ENCODE measurements at places on chromosomes 11 and 22. TPM values are rescaled to one million over a fixed set of nuclear protein-coding genes. Genes with fewer than 3 reads are reported as not detected.
A peak's percentile ranks its signal among the peaks of the same experiment; 100 is the strongest.

The ATG16L2 gene
- 135 TPM for total RNA-seq

The CCDC81 gene
- 0.53 TPM for total RNA-seq

The MS4A15 gene
- total RNA-seq = not detected

DNA sequence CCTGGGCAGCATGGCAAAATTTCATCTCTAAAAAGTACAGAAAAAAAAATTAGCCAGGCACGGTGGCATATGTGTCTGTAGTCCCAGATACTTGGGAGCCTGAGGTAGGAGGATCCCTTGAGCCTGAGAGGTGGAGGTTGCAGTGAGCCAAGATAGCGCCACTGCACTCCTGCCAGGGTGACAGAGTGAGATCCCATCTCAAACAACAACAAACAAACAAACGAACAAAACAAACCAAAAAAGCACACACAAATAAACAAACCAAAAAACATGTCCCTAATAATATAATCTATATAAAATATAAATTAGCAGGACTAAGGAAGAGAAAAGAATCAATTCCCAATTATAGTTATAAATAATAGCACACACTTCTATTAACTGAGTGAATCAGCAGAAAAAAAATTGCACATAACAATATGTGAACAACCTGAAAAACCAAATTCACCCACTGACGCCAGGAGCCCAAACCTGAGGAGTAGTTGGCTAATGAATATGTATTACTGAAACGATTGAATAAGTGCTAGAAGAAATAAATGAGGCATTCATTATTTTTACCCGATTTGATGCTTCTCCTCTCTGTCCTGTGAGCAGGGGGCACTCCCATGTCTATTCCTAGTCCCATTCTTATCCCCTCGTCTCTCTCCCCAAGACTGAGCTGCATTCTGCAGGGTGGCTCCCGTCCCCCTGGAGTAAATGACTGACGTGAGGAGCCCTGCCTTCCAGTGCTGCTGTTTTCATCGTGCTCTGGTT, 108.2 kb upstream of the TOP3B start:
- DNase-seq = no peak

DNA sequence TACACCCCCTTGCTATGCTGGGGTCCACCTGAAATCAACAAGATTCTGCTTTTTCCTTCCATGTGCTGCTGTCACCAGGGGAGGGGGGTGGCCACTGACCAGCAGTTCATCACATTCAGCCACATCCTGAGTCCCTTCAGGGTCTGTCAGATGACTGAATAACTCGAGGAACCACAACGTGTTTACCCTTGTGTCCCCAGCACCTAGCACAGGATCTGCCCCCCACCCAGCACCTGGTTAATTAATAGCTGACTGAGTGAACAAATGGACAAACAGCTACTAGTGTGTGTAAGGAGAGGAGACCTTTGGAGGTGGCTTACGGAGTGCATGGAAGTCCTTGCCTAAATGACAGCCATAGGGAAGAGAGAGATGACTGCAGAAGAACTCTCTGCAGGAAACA, 119.5 kb upstream of the NCAM1 start:
- no peak for DNase-seq

DNA sequence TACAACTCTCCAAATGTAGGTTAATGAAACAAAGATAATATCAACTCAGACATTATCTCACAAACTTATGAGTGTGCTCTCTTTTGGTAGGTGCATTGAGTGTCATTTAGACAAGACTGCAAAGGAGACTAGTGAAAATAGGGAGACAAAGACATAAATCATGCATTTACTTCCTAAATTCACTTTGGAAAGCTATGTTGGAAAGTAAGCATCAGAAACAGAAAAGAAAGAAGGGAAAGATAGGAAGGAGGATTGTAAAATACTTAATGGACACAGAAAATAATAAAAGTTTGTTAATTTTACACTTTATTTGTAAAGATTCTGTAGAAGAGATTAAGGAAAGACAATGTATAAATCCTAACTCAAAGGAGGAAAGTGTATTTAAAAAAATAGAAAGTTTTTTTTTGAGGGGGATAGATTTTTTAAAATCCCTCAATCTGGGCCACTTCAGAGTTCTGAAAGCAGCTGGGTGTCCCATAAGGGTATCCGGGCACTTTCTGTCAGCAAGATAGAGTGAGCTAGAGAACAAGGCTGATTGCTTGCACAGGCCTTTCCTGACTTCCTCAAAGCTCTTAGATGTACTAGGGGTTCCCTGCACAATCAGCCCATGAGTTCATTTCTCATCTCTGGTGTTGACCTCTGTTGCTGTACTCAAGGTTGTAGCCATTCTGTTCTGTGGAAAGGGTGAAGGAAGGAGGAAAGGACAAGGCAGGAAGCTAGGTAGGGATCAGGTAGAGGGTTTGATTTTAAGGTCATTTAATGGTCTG, 22.4 kb upstream of the RDX start:
- DNase-seq = no peak

DNA sequence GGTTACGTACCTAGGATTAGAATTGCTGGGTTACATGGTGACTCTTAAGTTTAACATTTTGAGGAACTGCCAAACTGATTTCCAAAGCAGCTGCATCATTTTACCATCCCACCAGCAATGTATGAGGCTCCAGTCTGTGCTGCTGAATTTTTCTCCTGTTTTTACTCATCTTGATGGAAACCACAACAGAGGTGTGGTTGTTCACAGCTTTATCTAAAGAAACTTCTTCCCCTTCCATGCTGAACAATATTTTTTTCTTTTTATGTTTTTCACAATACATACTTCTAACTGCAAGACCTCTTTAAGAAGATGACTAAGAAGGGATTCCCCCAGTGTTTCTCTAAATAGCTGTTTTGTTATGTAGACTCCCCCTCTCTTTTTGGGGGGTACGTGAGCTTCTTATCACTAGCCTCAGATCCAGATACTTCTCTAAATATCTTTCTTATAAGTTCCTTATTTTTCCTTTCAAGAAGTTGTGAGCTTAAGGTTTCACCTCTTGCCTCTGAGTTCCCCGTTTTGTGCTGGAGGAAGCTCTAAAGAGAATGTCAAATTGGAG, 24.0 kb downstream of the TCP11L1 start:
- DNase-seq = no peak

DNA sequence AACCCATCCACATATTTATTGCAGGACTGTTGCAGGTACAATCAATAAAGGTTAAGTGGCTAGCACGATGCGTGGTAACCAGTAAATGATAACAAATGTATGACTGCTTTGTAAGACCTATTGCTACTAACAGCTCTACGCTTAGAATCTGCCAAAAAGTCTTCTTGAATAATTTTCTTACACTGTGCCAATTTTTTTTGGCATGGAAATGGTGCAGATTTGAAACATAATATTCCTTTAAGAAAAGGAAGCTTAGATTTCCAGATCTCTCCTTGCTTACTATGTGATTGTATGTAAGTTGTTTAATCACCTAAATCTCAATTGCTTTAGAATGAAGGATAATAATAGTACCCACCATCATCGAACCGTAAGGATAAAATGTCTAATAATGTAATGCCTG, 192.0 kb downstream of the LRRC4C start:
- no peak for DNase-seq

- DNase-seq = peak; percentile 76
These were observed at the start of gene GRK3 for GRCh38 chr22:25564320-25564978. GRK3 (plus strand) TSS chr22:25564675; CDS start chr22:25565041, 366 bp downstream.

- DNase-seq = peak; percentile 23
These were observed 789 bp downstream of the SIK2 start for GRCh38 chr11:111602865-111603610.

DNA sequence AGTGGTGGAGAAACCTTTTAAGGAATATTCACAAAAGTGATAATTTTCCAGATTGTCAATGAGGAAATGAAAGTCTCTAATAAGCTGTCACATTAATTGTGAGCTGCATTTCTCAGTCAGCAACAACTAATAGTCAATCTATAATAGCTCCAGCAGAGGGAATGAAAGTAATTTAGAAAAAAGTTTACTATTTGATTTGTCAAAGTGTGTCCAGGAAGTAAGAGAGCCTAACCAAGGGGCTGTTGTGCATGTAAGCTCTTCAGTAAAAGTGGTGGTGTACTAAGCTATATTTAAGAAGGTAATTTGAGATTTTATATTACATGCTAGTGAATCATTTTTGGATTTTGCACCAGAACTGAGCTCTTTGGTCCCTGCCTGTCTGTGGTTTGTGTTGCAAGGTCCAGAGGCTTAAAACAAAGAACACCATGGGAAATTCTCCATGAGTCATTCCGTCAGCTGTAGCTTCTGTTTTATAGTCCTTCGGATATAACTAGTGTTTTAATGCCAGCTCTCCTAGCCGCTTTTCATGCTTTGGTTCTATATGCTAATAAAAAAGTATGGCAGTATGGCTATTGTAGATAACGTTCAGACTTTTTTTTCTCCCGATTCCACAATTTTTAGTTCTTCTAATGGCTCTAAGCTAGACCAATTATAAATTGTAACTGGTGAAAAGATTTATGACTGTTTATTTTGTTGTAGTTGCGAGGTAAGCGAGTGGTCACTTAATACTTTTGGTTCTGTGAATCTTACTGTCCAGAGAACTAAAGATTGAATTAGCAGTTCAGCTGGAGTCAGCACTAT, 64.6 kb downstream of the ARHGEF12 start:
- no peak for DNase-seq

- no peak for DNase-seq
These were observed 167.2 kb downstream of the SWAP70 start for GRCh38 chr11:9831122-9831521.

DNA sequence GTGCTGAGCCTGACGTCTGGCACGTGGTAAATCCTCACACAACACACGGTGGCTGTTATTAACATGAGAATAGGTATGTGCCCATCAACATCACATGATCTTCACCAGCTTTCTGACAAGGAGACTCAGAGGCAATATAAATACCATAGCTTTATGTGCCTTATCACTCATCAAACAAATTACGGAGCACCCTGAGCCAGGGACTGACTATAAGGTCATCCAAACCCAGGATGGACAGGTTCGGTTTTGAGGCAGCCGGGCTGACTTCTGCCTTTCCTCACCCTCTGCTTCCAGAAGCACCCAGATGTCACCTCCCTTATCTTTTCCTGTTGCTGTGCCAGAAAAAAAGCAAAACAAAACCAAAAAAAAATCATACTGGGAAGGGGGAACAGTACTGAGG, 5.7 kb upstream of the PLAAT3 start:
- DNase-seq = no peak

DNA sequence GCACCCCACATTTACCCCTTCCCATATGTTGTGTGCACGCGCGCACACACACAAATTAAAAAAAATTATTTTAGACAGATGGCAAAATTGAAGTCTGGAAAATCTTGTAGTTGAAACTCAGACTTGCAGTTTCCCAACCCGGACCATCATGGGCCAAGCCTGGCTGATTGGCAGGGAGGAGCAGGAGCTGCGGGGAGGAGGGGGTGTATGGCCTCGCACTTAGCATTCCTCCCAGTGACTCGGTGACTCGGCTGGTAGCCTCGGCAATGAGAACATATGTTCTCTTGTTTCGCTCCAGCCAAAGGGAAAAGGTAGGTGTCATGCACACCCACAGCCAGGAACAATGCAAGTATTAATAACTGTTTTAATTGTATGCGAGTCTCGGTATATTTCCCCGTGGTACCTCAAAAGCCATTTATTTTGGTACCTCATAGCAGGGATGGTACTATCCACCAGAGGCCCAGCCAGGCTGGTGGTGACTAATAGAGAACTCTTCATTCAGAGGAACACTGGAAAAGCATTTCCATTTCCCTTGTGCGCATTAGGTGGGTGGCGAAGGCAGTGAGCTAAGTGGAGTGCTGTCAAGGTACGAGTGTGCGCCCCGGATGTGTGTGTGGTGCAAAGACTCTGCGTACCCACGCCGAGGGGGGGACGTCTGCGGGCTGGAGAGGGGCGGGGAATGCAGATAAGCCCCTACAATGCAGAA, 92.5 kb downstream of the DSCAML1 start:
- no peak for DNase-seq

DNA sequence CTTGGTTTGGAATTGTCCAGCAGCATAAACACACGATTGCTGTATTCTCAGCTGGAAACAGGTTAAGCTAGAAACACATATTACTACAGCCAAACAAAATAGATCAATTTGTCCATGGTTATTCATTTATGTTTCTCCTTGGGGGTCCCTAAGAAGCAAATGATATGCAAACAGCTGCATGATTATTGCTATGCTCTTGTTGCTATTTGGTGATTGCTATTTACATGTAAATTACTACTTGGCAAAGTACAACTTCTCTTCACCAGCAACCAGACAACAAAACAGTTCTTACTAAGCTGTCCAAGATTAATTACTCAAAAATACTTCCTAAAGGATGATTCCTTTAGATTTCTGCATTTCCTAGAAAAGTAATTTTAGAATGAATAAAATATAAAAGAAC, 567.9 kb upstream of the ARHGAP42 start:
- DNase-seq = no peak

DNA sequence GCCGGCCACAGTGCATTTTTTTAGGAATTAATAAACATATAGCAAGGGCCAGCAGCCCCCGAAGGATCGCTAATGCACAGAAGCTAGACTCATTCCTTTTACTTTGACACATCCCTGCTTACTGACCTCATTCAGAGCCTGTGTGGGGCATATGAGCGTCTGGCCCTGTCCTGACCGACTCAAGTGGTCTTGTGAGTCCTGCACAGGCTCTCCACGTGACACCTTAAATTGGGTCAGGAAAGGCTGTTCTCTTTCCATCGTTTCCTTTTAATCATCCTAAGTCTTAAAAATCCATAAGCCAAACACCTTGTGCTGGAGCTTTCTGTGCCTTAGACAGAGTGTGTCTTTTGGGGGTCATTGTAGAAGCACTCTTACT, 18.6 kb downstream of the SDHAF2 start:
- DNase-seq = no peak

GRCh38 chr11:61814247-61814957, 2.4 kb downstream of the FADS1 start:
- peak; percentile 42 for DNase-seq

All from activated CD4-positive, alpha-beta memory T cell treated with anti-CD3 and anti-CD28 coated beads, Interleukin-2, amount 10 ng/mL, durations not matched to agents 7 days and 5 days (primary cell).